HT1080 (cell line): ENCODE measurements at places on chromosomes 3 and 15. TPM values are rescaled to one million over a fixed set of nuclear protein-coding genes. Genes with fewer than 3 reads are reported as not detected.

NAALADL2 gene
- total RNA-seq, result 0.63 TPM in 2 replicates

CAND2 gene
- total RNA-seq, result 0.19 and 0.60 TPM in 2 replicates

SLC28A2 gene
- total RNA-seq, result 0.08 TPM in 1 of 2 replicates, not detected in the other

FANCD2OS gene
- not detected in 2 replicates for total RNA-seq

C3orf85 gene
- total RNA-seq, result not detected in 2 replicates

ZPLD1 gene
- total RNA-seq, result 0.11 and 0.23 TPM in 2 replicates
